ENCODE measurements at places on chromosomes 4 and X. TPM values are rescaled to one million over a fixed set of nuclear protein-coding genes. Genes with fewer than 3 reads are reported as not detected.

PPAT gene
- total RNA-seq, result 15.3 TPM

DNA sequence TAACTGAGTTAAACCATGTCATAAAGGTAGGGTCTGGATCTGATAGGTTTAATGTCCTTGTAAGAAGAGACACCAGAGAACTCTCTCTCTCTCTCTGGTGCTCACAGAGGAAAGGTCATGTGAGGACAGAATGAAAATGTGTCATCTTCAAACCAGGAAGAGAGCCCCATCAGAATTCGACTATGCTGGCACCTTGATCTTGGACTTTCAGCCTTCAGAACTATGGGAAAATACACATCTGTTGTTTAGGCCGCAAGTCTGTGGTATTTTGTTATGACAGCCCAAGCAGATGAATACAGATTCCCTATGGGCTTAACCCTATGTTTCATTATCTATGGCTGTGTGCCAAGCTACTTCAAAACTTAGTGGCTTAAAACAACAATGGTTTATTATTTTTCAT, 105.5 kb upstream of the DDIT4L start:
- no peak overlapping the region for H3K27ac ChIP-seq
- DNase-seq, result no peak
- no peaks in the 10 kb centered on the region for H3K27me3 ChIP-seq
- no peaks in the 10 kb centered on the region for H3K36me3 ChIP-seq

- no peak overlapping the region for H3K4me3 ChIP-seq
- H3K27me3 ChIP-seq, result no peaks in the 10 kb centered on the region
- H3K27ac ChIP-seq, result no peak overlapping the region
- DNase-seq, result no peak
These were observed 23.3 kb upstream of the ANTXR2 start for GRCh38 chr4:80096175-80096850.

GRCh38 chr4:89109841-89110540, 1.3 kb upstream of the TIGD2 start:
- DNase-seq, result peak; percentile 5
- H3K27ac ChIP-seq, result no peak overlapping the region
- H3K27me3 ChIP-seq, result no peaks in the 10 kb centered on the region
- H3K36me3 ChIP-seq, result peaks cover 5% of the 10 kb centered on the region
- H3K4me3 ChIP-seq, result peak overlapping the region; percentile 55

GRCh38 chr4:155931634-155932033, 22.0 kb downstream of the CTSO start:
- no peak overlapping the region for H3K27ac ChIP-seq
- no peaks in the 10 kb centered on the region for H3K27me3 ChIP-seq
- no peak overlapping the region for H3K4me3 ChIP-seq
- DNase-seq, result no peak
- H3K36me3 ChIP-seq, result peaks cover 12% of the 10 kb centered on the region

DNA sequence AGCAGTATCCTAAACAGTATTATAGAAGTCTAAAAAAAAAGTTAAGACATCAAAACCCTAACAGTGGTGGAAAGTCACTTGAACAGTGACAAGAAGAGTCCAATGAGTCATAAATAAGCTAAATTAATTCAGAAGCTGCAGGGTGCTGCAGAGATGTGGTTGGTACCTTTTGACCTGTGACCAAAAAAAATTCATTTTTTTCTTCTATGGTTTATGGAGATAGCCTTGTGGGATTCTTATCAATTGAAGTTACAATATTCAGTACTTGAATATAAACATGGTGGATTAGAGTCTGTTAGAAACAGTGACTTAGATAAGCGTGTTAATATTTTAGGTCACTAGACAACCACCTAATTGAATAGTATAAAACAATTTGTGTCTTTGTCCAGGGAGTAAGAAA, 35.4 kb downstream of the CCSER1 start:
- H3K4me3 ChIP-seq, result no peak overlapping the region
- no peaks in the 10 kb centered on the region for H3K27me3 ChIP-seq
- H3K36me3 ChIP-seq, result no peaks in the 10 kb centered on the region
- no peaks in the 10 kb centered on the region for H3K4me1 ChIP-seq
- no peak overlapping the region for H3K27ac ChIP-seq

- H3K36me3 ChIP-seq, result no peaks in the 10 kb centered on the region
- no peak overlapping the region for H3K27ac ChIP-seq
- H3K27me3 ChIP-seq, result no peaks in the 10 kb centered on the region
- no peaks in the 10 kb centered on the region for H3K4me1 ChIP-seq
- no peak for DNase-seq
These were observed 73.7 kb upstream of the ACSL1 start for GRCh38 chr4:184899261-184900134.

XG gene
- 0.43 TPM for total RNA-seq

DNA sequence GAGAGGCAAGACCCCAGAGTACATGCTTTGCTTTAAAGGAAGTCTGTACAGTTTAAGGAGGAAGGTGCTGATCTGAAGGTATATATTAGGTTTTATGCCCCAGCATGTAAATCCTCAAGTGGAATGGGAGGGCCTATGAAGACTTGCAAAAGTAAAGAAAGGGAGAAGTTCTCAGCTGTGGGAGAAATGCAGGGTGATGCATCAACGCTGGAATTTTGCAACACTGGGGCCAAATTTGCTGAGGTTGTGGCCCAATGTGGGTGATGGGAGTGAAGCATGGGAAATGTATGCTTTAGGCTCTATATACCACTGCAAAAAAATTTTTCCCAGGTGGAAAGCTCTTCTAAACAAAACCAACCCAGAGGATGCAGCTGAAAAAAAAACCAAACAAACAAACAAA, 33.8 kb upstream of the GPR174 start:
- no peak overlapping the region for H3K4me3 ChIP-seq
- DNase-seq, result no peak
- H3K4me1 ChIP-seq, result peaks cover 51% of the 10 kb centered on the region

- H3K36me3 ChIP-seq, result no peaks in the 10 kb centered on the region
- no peaks in the 10 kb centered on the region for H3K4me1 ChIP-seq
- DNase-seq, result no peak
- H3K4me3 ChIP-seq, result no peak overlapping the region
These were observed 90.6 kb downstream of the SNCA start for GRCh38 chr4:89746377-89746776.

GRCh38 chrX:72020788-72021187, 110.1 kb downstream of the NHSL2 start:
- no peak overlapping the region for H3K4me3 ChIP-seq
- peaks cover 5% of the 10 kb centered on the region for H3K4me1 ChIP-seq
- no peaks in the 10 kb centered on the region for H3K27me3 ChIP-seq
- H3K36me3 ChIP-seq, result no peaks in the 10 kb centered on the region
- no peak overlapping the region for H3K27ac ChIP-seq

GPC4 gene
- total RNA-seq, result not detected

DNA sequence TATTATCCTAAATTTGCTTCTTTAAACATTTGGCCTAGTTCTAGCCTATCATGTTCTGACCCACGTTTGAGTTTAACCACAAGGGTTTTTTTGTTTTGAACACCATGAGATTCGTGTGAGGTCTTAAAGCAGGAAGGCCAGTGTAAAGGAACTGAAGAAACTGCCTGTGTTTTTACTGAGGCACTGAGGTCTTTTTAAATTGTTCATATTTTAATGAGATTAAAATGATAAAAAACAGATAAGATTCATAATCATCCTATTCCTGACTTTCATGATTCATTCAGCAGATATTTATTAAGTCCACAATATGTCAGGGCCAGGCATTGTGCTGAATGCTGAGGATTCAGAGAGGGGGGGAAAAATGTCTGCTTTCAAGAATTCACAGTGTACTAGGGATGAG, 3.2 kb downstream of the RPS6KA3 start:
- H3K4me3 ChIP-seq, result peak overlapping the region; percentile 84
- no peaks in the 10 kb centered on the region for H3K27me3 ChIP-seq
- no peak for DNase-seq
- H3K27ac ChIP-seq, result peak overlapping the region; percentile 37
- H3K36me3 ChIP-seq, result peaks cover 8% of the 10 kb centered on the region
- H3K4me1 ChIP-seq, result peaks cover 27% of the 10 kb centered on the region

DUSP9 gene
- not detected for total RNA-seq

SATL1 gene
- not detected for total RNA-seq

KLHL34 gene
- total RNA-seq, result 5.3 TPM

GRCh38 chrX:26376037-26376708, 160.2 kb downstream of the MAGEB5 start:
- no peaks in the 10 kb centered on the region for H3K27me3 ChIP-seq
- H3K4me1 ChIP-seq, result no peaks in the 10 kb centered on the region
- DNase-seq, result no peak
- H3K36me3 ChIP-seq, result no peaks in the 10 kb centered on the region
- H3K4me3 ChIP-seq, result no peak overlapping the region

- H3K36me3 ChIP-seq, result no peaks in the 10 kb centered on the region
- no peaks in the 10 kb centered on the region for H3K27me3 ChIP-seq
- H3K4me3 ChIP-seq, result no peak overlapping the region
- peaks cover 12% of the 10 kb centered on the region for H3K4me1 ChIP-seq
- DNase-seq, result no peak
These were observed 12.8 kb downstream of the MTM1 start for GRCh38 chrX:150581093-150581775.

DNA sequence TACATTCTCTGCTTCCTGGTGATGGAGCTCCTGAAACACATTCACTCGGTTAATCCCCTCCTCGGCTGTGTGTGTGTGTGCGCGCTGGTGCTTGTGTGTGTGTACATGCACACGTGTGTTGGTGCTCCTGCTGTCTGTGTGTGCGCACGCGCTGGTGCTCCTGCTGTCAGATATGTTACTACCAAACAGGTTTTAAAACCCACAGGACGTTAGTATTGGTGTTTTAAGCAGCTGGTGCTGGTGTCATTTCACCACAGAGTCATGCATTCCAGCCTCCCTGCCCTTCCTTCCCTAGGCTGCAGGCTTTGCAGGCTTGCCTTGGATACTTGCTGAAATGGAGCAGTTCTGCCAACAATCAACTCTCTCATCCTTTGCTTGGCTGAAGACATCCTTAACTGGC, 48.1 kb upstream of the CPLX1 start:
- no peak overlapping the region for H3K4me3 ChIP-seq
- peaks cover 11% of the 10 kb centered on the region for H3K4me1 ChIP-seq
- no peak for DNase-seq
- no peak overlapping the region for H3K27ac ChIP-seq

HOPX gene
- total RNA-seq, result 1.00 TPM

- H3K27ac ChIP-seq, result no peak overlapping the region
- DNase-seq, result no peak
- H3K36me3 ChIP-seq, result peaks cover 6% of the 10 kb centered on the region
These were observed 95.0 kb downstream of the CAMK2D start for GRCh38 chr4:113666386-113667114.

MTCP1 gene
- 18.6 TPM for total RNA-seq

DNA sequence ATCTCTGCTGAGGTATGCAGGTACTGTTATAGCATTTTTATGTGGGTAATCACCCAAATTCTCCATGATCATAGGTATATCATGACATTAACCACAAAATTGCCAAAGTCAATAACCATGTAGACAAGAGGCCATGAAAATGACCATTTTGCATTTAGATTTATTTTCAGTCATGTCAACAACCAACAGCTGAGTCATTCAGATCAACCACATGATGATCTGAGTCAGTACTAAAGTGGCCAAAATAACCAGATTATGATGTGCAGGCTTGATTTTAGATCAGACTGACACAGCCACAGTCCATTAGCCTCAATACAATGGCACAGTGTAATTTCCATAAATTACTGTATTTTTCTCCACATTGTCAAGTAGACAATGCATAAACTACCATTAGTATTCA, 240.5 kb downstream of the GRIA3 start:
- H3K4me1 ChIP-seq, result no peaks in the 10 kb centered on the region
- no peak for DNase-seq
- no peaks in the 10 kb centered on the region for H3K36me3 ChIP-seq
- H3K4me3 ChIP-seq, result no peak overlapping the region
- no peak overlapping the region for H3K27ac ChIP-seq

GRCh38 chrX:72043636-72044035, 88.1 kb downstream of the RTL5 start:
- no peaks in the 10 kb centered on the region for H3K27me3 ChIP-seq
- H3K4me3 ChIP-seq, result no peak overlapping the region
- no peaks in the 10 kb centered on the region for H3K36me3 ChIP-seq
